ENCODE measurements at places on chromosomes 1 and 21. TPM values are rescaled to one million over a fixed set of nuclear protein-coding genes. Genes with fewer than 3 reads are reported as not detected.

- no peak for DNase-seq
Measured at GRCh38 chr21:10639123-10639522, 117.7 kb downstream of the TPTE start.

DNA sequence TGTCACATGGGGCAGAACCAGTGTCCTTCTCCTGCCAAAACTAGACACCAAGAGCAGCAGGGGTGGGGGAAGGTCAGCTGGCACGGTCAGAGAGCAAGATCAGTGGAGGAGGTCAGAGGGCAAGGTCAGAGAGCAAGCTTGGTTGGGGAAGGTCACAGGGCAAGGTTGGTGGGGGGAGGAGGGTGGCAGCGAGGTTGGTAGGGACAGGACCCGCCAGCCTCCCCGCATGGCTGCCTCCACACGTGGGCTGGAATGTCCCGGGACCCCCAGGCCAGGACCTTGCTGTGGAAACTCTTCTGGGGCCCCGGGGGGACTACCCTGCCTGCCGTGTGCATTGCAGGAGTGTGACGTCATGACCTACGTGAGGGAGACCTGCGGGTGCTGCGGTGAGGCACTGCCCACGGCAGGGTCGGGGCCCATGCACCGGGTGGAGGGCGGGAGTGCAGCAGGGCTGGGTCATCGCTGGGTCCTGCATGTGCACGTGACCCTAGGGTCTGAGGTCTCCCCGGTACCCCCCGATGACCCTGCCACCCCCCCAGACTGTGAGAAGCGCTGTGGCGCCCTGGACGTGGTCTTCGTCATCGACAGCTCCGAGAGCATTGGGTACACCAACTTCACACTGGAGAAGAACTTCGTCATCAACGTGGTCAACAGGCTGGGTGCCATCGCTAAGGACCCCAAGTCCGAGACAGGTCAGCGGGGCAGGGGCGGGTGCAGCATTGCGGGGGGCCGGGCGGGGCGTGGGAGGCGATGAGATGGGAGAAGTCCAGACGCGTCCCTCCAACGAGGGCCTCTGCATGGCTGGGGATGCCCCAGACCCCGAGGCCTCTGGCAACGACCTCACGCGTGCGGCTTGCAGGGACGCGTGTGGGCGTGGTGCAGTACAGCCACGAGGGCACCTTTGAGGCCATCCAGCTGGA is 27.3 kb downstream of the COL6A2 start:
- peak; percentile 8 for DNase-seq

The SERTAD4 gene
- 1.1 TPM for total RNA-seq

DNA sequence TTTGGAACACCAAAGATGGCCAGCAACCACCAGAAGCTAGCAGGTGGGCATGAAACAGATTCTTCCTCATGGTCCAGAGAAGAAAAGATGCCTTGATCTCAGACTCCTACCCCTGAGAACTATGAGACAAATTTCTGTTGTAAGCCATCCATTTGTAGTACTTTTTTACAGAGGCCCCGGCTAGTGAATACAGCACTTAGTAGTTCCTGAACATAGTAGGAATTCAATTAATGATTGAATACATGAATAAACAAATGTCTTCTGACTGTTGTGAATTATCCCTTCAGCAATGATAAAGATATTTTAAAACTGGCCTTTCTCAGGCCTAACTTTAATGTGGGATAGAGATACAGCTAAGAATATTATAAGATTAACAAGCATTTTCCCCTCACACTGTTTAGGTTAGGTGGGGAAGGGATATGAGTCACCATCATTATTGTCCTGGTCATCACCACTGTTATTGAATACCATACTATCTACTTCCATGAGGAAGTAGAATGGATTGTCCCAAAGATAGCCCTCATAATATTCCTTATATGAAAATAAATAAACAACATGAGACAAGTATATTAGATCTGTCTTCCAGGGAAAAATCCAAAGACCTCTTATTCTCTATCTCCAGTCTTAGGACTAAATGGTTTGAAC is 51.4 kb downstream of the ADCY10 start:
- no peak for DNase-seq

GRCh38 chr1:205944525-205944924 is 1.3 kb upstream of the SLC26A9 start:
- DNase-seq: no peak

DNA sequence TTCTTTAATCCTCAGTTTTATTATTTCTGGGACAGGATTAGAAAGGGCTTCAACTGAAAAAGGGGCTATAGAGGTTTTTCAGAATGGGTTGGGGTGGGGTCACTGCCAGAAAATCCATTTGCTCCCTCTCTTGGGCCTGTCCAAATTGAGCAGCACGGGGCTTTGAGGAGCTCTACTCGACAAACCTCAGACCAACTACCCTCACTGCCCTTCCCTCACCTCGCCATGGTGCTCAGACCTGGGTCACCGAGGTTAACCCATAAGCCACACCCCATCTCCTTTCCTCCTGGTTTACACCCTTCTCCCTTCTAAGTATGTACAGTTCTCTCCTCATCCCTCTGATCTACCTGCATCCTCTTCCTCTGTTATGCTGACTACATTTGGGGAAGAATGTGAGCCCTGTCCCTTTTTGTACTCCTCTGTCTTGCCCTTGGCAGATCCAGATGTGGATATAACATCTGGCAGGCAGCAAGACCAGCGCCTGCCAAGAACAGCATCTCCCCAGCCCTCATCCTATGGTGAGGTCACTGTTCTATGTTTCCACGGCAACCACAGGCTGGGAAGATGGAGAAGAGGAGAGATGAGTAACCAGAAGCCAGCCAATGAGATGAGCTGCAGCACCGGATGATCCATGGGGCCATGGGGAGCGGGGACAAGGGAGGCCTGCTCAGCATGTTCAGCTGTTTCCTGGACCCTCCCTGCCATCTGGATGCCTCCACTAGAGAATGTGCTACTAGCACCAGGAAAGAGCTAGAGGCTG is 3.7 kb upstream of the FABP3 start:
- no peak for DNase-seq

The RGS21 gene
- total RNA-seq: not detected

The CD164L2 gene
- not detected for total RNA-seq

The ATP1A4 gene
- not detected for total RNA-seq

- no peak for DNase-seq
Measured at GRCh38 chr1:182974506-182975191, 21.7 kb upstream of the SHCBP1L start.

The BSDC1 gene
- 91.0 TPM for total RNA-seq

GRCh38 chr1:87887100-87887499 is 558.4 kb downstream of the LMO4 start:
- no peak for DNase-seq
